ENCODE measurements at places on chromosomes 4 and X. TPM values are rescaled to one million over a fixed set of nuclear protein-coding genes. Genes with fewer than 3 reads are reported as not detected.

- no peak for DNase-seq
Measured at GRCh38 chr4:180578175-180578574, 1665.0 kb upstream of the TENM3 start.

- DNase-seq, result no peak
Measured at GRCh38 chr4:145481942-145482208, 222 bp downstream of the SMAD1 start.

GAGE12J gene
- not detected for total RNA-seq

TKTL1 gene
- total RNA-seq, result not detected

NHS gene
- total RNA-seq, result 1.9 TPM
